ENCODE measurements at places on chromosomes 3 and 15.

DNA sequence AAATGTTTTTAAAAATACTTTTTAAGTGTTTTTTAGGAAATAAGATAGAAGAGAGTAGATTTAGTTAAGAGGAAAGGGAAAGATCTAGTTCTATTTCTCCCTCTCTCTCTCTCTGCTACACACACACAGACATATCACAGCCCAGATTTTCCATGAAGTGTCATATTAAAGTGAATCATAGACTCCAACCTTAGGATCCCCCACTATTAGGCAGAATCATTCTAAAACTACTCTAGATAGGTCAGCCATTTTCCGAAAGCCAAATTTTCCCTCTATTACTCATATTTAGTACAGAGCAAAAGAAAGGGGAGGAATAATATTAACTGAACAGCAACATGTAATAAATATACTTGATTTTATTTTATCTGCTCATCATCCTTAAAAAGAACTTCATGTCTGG is 45.1 kb upstream of the RSL24D1 start:
- no peak for DNase-seq

GRCh38 chr3:4835616-4836043 is 143.6 kb upstream of the BHLHE40 start:
- DNase-seq = no peak

GRCh38 chr3:51669241-51670052 is 1.6 kb upstream of the TEX264 start:
- DNase-seq = peak; percentile 54

- no peak for DNase-seq
These were observed 273.1 kb upstream of the ALCAM start for GRCh38 chr3:105093371-105094252.

GRCh38 chr3:169668957-169669741 is 5.6 kb upstream of the MECOM start:
- DNase-seq = peak; percentile 62

- no peak for DNase-seq
These were observed 47.5 kb downstream of the ZNF609 start for GRCh38 chr15:64507845-64508244.

DNA sequence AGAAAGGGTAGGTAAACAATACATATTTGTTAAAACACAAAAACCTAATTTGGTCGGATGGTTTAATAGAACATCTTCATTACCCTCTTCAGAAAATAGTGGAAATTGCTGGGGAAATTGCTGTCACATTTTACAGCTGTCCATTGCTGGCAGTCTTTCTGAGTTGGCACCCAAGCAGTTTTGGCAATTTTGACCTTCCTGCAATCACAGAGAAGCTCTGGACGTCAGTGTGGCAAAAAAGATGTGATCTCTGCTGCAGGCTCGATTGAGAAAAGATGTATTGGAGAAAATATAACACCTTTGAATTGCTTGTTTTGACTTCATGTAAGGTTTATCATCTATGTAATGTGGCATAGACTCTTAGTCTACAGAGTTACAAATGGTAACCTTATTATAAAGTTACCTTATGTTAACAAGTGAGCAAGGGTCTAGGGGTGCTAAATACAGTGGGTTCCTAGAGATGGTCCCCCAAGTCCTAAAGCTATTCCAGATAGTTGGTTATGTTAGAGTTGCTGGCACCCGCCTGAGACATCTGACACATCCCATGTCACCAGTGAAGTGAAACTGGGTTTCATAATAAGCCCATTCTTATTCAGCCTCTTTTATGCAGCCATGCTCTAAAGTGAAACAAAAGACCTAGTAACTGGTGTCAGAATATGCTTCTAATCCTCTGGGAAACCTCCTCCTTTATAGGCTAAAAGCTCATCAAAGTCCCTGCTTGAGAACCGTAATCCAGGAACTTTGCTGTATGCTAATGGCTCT is 14.0 kb downstream of the UBE2E1 start:
- DNase-seq = no peak

DNA sequence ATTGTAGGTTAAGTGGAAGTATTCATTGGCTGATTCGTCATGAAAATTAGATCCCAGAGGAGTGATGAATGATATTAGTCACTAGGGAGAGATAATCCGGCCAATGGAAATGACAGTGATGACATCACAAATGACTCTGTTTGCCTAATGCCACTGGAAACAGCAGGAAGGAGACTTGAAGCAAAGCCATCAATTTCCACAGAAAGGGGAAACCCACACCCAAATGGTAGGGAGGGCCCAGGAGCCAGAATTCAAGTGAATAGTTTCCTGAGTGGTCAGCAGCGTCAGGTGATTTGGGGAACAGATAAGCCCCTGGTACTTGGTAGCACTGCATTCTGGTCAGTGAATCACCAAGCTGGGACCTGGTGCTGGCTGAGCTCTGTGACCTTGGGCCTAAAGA is 3.3 kb upstream of the ADAMTS9 start:
- no peak for DNase-seq

- DNase-seq = no peak
These were observed 5.0 kb upstream of the PRRT3 start for GRCh38 chr3:9957214-9957613.

DNA sequence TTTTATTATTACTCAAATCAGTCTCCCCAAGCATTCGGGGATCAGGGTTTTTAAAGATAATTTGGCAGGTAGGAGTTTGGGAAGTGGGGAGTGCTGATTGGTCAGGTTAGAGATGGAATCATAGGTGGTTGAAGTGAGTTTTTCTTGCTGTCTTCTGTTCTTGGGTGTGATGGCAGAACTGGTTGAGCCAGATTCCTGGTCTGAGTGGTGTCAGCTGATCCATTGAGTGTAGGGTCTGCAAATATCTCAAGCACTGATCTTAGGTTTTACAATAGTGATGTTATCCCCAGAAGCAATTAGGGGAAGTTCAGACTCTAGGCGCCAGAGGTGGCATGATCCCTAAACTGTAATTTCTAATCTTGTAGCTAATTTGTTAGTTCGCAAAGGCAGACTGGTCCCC is 20.6 kb upstream of the TRANK1 start:
- no peak for DNase-seq

- DNase-seq = no peak
These were observed 179.9 kb downstream of the MCTP2 start for GRCh38 chr15:94411285-94411684.

- no peak for DNase-seq
These were observed 87.3 kb upstream of the PRR23E start for GRCh38 chr3:127105587-127105986.

GRCh38 chr3:132034097-132034485 is 723 bp downstream of the CPNE4 start:
- DNase-seq = peak; percentile 4

DNA sequence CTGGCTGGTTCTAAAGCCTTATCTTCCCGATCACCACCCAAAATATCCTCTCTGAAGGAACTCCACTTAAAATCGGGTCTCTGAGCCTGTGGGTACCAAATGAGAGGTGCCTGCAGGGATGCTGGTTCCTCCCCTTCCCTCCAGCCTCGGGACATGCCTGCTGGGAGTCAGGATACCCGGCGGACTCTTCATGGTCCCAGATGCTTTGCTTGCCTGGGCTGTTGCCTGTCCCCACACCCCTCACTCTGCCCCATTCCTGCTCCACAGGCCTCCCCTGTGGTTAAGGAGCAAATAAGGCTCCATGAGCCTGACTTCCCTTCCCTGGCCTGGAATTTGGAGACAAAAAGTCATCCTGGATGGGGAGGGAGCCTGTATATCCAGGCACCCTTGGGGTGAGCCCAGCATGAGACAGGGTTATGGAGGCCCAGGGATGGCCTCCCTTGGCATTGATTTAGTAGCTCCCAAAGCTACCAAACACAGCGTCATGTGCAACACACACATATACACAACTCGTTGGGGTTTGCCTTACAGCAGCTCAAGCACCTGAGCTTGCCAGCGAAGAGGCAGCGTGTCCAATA is 12.3 kb upstream of the CORO2B start:
- DNase-seq = no peak

GRCh38 chr3:124097362-124098131 is 105.6 kb upstream of the ROPN1 start:
- no peak for DNase-seq

- no peak for DNase-seq
These were observed 62.7 kb upstream of the NR2C2 start for GRCh38 chr3:14884665-14885064.

DNA sequence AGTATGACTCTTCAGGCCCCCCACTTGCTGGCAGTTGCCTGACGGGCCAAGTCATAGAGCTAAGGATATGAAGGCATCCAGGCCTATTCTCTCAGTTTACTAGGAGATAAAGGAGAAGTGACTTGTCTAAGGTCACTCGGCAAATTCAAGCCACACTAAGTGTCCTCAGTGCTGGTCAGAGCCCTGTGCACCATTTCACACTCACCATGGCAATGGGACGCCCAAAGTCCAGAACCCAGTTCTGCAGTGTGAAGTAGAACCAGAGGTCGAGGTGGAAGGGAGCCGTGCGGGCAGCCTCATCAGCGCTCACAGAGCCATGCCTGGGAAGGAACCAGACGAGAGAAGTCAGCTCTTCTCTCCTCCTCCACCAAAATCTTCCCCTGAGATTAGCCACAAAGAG is 11.2 kb downstream of the CLN6 start:
- DNase-seq = no peak

DNA sequence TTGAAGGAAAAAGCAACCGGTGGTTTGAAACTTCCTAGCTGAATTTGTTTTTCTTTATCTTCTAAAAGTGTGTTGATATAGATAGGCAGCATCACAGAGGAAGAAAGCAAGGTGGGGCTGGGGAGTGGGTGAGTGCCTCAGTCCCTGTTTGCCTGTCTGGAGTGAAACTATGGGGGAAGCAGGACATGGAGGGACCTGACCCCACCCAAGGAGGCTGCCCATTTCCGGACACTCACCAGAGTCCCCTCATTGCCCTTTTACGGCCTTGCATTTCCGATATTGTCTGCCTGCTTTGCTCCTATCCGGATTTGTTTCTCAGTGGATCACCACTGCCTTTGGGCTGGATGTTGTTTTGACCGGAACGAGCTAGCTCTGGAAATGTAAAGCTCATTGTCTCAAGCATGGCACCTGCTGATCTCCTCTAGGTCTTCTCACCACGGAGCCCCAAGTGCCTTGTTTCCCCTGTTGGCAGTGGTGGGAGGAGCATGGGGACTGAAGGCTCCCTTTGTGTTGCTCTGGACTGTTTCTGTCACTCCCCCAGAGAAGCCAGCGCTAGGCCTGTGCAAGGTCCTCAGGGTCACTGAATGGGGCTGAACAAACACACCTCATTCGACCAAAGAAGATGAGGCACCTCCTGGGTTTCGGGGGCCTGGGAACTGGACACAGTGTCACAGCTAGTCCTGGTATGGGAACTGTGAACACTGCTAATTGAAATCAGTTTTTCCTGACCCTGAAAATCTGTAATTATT is 7.0 kb downstream of the CLDN11 start:
- DNase-seq = peak; percentile 80

DNA sequence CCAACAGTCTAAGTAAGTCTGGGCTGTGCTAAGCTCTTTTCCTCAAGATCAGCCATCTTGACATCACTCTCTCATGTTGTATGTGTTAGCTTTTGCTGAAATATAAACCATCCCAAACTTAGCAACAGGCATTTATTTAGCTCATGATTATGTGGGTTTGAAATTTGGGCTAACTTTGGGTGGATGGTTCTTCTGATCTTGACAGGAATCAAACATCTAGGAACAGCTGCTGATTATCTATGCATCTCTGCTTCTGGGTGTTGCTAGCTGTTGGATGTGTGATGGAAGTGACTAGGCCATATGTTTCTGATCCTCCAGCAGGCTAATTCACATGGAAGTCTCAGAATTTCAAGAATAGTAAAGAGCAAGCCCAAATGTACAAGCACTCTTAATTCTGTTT is 615.2 kb upstream of the TGFBR2 start:
- DNase-seq = no peak

- DNase-seq = no peak
These were observed 41.1 kb downstream of the FSD2 start for GRCh38 chr15:82764740-82765139.

GRCh38 chr3:134364061-134364935 is 9.9 kb downstream of the AMOTL2 start:
- DNase-seq = peak; percentile 76

DNA sequence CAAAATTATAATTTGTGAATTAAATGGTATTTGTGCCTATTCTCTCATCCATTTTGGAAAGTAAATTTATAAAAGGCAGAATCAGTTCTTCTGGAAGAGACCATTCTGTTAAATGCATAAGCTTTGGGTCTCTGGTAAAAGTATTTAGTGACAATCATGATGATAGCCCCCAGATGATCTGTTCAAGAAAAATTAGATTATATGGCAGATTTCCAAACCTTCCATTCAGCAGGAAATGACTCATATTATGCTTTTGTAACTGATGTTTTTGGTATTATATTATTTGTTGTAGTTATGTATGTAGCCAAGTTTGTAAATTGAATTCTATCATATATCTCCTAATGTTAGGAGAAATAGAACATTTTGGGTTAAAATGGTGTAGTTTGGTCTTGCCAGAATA is 340.8 kb upstream of the DPH6 start:
- DNase-seq = no peak

DNA sequence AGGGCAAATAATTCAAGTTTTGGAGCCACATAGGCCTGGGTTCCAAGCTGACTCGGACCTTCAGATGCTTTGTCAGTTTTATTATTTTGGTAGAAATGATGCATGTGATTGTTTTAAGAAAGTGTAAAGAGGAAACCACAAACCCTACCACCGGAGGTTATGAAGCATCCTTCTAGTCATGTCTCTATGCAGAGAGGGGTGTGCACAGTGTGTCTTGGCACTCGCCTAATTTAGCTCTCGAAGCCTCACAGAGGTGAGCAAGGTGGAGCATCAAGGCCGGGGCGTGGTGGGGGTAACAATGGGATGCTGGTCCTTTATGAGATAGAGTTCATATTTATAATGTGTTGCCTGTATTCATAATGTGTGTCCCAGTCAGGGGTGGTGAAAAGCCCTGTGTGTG is 63.7 kb upstream of the SMAD6 start:
- no peak for DNase-seq

- no peak for DNase-seq
These were observed 569 bp upstream of the ALDH1A3 start for GRCh38 chr15:100879061-100879463.

DNA sequence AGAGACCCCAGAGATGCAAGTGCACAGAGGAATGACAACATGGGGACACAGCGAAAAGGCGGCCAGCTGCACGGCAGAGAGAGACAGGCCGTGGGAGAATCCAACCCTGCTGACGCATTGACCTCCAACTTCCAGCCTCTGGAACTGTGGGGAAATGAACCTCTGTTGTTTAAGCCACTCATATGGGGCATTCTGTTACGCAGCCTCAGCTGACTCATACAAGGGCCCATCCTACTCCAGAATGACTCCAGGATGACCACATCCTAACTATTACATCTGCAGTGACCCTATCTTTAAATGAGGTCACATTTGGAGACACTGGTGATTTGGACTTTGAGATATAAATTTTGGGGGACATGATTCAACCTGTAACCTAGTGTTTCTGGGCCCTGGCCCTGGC is 44.0 kb downstream of the KLF15 start:
- DNase-seq = no peak

DNA sequence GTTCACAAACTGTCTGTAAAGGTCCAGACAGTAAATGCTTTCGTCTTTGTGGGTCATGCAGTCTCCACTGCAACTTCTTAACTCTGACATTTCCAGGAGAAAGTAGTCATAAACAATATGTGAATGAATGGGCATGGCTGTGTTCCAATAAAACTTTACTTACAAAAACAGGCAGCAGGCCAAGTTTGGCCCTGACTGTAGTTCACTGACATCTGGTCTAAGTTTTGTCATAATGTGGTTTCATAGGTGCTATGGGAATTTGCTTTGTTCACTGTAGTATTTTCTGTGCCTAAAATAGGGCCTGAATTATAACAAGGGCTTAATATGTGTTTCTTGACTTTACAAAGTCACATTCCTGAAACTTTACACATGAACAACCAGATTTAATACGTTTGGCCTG is 186.0 kb upstream of the KBTBD8 start:
- no peak for DNase-seq

- no peak for DNase-seq
These were observed 44.8 kb upstream of the ADAMTS9 start for GRCh38 chr3:64732576-64732975.
